Testis (tissue), 5 donors: ENCODE measurements at places on chromosomes 5 and 9. TPM values are rescaled to one million over a fixed set of nuclear protein-coding genes. Genes with fewer than 3 reads are reported as not detected.

The SPATA31E1 gene
- 4.8 TPM for total RNA-seq

The ARAP3 gene
- total RNA-seq = 4.0 TPM

The ABO gene
- total RNA-seq = 25.6 TPM

DNA sequence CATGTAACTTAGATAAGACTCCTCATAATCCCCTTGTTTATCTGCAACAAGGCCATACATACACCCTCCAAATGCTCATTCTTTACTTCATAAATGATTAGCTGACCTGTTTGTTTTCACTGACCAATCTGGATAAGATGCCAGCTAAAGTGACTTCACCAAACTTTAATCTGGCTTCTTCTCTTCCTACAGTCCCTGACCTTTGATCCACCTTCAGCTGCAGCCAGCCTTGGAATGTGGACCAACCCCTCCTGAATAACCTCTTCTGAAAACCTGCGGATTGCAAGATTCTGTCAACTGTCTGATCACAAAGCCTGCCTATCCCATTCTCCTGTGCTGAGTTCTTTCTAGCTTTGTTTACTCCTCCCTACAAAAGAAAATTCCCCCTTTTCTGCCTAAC, 476.8 kb downstream of the LRRC70 start:
- no peak for DNase-seq

DNA sequence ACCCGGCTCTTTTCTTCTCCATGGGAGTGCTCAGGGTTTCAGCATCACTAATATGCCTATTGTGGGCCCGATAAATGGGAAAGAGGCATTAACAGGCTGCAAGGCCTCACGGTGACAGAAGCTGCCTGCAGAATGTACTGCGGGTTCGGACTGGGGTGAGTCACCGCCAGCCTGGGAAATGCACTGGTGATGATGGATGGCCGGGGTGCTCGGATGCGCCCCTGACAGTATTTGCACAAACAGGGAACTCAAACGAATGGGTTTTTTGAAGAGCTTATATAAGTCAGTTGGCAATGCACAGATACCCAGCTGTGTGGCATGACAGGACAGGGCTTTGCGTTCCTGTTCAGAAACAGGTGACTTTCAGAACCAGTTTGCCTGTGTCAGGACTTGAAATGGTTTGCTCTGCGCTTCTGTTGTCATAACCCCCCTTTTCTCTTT, 42.0 kb upstream of the PITX1 start:
- DNase-seq = no peak

GRCh38 chr5:14944350-14944739, 72.8 kb upstream of the ANKH start:
- no peak for DNase-seq

DNA sequence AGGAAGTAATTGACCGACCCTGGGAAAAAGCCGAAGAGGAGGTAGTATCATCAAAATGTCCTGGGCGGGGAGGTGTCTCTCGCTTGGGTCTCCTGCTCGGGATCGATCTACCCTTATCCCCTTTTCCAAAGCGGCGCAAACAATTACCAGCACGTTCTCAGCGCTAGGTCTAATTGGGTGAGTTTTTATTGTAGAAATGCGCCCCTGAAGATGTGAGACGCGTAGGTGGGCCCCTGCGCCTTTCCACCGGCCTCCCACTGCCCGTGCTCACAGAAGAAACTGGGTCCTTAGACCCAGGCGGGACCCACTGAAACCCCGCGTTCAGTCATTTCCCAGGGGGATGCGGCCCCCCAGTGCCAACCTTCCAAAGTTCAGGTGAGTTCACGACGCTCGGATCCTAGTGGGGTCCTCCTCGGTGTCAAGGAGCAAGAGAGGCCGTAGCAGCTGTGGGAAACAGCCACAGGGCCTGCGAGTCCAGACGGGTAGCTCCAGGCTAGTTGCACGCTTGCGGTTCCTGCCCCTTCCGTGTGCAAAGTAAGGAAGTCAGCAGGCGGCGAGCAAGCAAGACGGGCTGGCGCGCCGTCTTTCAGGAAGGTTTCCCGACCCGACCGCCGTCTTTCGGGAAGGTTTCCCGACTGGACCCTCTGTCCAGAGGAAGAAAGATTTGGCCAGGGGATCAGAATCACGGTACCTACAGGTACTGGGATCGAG, 1.5 kb downstream of the SMIM32 start:
- DNase-seq = no peak

DNA sequence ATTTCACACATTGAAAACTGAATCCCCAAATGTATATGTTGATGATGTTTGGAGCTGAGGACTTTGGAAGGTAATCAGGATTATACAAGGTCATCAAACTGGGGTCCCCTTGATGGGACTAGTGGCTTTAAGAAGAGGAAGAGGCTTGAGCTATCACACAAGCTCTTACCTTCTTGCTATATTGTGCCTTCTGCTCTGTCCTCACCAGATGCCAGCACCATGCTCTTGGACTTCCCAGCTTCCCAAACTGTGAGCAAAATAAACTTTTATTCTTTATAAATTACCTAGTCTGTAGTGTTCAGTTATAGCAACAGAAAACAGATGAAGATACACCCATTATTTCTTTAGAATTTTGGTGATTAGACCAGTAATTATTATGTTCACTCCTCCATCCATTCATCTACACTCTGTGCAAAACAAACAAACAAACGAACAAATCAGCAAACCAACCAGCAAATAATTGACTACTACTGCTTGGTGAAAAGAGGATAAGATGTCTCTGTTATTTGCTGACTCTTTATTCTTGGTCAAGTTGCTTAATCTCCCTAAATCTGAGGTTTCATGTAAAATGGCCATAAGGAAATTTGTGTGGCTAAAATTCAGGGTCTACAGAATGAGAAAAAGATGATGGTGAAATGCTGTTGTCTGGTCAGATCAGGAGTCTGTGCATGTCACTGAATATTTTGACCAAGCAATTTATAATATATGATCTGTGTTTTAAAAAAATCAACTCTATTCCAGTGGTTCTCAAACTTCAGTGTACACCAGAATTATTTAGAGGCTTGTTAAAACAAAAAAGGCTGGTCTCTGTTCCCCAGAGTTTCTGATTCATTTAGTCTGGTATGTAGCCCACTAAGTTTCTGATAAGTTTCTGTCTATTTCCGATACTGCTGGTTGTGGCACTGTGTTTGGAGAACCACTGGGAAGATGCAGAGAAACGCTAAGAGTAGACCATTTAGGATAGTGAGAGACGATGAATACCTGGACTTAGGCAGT, 854.1 kb downstream of the MAT2B start:
- DNase-seq = no peak

GRCh38 chr9:25917731-25918362, 239.6 kb upstream of the TUSC1 start:
- no peak for DNase-seq

DNA sequence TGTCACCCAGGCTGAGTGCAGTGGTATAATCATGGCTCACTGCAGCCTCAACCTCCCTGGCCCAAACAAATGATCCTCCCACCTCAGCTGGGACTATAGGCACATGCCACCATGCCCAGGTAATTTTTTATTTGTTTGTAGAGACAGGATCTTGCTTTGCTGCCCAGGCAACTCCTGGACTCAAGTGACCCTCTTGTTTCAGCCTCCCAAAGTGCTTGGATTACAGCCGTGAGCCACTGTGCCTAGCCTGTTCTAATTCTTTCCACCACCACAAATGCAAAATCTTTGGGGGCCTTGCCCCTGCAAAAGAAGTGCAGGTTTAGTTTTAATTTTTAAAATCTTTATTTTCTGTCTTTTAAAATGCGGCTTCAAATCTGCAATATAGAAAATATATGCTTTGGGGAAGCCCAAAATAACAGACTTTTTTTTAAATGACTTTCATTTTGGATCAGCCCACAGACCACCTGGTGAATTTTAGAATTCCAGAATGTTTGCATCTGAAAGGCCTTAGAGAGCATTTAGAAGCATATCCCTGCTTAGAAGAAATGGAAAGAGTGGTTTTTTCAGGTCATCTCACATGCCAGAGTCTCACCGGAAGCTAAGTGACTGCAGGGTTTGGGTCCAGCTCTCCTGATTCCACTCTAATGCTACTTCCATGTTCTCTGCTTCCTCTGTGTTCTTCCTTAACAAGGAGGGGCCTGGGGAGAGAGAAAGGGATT, 111.4 kb upstream of the FER start:
- no peak for DNase-seq

DNA sequence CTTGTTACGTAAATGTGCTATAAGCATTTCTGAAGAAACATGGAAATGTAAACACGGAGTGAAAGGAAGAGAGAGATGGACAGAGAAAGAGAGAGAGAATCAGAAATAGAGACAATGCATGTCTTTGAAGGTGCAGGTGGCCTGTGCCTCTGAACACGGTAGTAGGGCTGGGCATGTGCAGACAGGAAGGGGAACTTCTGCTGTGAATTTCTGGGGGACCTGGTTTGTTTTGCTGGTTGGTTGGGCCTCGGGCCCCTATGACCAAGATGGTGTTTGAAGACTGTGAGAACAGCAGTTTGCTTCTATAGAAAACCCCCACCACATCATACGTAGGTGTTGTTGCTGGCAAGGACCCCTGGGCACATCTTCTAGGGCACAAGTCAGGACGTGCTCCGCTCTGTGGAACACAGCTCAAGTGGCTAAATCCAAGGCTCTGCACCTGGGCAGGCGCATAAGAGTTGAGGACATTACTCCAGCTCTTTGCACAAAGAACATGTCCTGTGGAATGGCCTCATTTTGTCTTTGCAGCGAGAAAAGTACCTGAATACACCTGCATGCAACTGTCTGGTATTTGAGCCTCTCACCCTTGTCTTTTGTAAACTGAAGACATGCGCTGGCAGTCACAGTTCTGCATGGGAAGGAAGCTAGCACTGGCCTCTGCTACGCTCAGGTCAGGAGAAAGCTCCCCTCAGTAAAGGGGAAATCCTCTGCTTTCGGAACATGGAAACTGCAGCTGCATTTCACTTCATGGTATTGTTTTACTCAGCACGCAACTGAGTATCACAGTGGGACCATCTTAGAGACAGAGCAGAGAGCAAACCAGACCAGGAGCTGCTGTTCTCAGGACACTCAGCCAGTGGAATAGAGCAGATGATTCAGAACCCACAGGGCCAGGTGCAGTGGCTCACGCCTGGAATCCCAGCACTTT, 2.7 kb downstream of the OR2V2 start:
- DNase-seq = no peak

DNA sequence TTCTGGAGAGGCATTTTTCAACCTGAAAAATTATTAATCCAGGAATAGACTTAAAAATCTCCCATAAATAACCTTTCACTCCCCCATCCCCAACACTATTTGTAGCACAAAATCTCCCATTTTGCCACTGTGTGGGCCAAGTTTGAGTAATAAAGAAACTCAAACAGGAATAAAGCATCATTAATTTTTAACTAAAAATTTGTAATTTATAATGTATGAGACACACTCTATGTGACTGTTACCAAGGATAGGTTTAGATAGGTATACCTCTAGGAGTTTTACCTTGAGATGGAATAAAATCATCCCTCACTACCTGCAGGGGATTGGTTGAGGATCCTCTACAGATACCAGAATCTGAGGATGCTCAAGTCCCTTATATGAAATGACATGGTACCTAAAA, 30.1 kb downstream of the CHD1 start:
- no peak for DNase-seq
